ENCODE measurements at places on chromosomes 4 and X.

DNA sequence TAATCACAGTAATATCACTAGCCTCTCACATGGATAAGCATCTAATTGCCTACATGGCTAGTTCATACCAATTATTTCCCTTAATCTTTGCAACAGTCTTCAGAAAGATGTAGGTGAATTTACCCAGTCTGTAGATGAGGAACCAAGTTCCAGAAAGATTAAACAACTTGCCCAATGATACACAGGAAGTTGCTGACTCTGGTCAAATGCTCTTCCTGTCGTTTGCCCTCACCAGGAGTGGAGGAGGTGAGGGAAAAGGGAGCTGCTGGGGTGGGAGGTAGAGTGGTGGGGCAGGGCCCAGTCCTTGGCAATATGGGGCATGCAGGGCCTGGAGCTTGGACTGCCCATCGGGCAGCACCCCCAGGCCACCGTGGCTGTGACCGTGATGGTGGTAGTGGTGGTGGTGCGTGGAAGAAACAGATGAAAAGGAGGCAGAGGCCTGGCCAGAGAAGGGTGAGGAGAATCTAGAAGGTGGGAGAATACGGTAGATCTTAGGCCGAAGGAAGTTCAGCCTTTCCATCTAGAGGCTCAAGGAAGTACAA is 2.3 kb upstream of the KDM5C start:
- DNase-seq = no peak

- DNase-seq = no peak
Measured at GRCh38 chr4:81084029-81084428, 53.5 kb downstream of the BMP3 start.

DNA sequence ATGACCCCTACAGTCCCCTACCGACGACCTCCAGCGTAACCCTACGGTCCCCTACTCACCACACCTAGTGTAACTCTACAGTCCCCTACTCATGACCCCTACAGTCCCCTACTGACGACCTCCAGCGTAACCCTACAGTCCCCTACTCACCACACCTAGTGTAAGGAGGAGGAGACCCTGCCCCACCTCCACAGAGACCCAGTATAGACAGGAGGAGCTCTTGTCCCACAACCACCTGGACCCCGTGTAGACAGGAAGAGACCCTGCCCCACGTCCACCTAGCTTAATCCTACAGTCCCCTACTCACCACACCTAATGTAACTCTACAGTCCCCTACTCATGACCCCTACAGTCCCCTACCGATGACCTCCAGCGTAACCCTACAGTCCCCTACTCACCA is 26.9 kb downstream of the CSF2RA start:
- DNase-seq = no peak

- no peak for DNase-seq
Measured at GRCh38 chr4:5632571-5632970, 75.8 kb downstream of the EVC2 start.

- DNase-seq = no peak
Measured at GRCh38 chr4:113404841-113405240, 355.4 kb downstream of the ANK2 start.

DNA sequence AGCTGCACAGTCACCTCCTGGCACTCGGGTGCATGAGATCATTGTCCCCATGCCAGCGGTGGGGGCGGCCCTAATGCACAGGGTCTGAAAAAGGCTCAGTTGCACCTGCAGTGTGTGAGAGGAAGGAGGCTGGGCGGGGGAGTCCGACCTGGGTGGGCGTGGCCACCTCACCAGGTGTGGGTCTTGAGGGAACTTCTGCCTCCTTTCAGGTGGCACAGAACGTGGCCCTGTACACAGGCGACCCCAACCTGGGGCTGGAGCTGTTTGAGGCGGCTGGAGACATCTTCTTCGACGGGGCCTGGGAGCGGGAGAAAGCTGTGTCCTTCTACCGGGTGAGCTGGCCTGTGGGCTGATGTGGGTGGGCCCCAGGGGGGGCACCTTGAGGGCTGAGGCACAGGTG is 34.3 kb upstream of the HTRA3 start:
- no peak for DNase-seq

GRCh38 chr4:119763386-119763785 is 134.8 kb upstream of the PDE5A start:
- DNase-seq = no peak

DNA sequence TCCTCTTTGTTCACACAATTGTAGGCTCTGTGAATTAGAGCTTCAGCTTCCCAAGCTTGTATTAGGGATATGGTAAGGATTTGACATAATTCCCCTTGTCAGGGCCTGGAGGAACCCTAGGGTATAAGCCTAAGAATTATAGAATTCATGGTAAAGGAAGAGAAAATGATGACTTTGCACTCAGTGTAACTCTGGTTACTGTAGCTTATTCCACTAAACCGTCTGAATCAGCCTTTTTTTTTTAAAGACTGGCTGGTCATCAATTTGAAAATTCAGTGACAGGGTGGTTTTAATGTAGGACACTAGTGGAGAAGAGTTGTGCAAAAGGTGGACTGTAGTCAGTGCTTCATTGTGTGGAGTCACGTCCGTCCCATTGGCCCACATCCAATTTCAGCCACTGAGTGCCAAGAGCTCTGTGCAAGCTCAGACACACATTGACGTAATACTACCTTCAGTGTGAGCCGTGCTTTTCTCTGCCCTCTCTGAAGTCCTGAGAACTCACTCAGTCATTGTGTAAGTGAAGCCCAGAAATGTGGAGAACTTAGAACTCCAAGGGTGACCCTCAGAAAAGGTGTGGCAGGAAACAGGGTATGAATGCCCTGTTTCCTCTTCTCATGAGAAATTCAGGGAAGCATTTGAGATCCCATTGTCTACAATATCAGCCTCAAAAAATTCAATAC is 449.8 kb downstream of the C4orf33 start:
- DNase-seq = no peak
